ENCODE measurements at places on chromosomes 2 and 18. TPM values are rescaled to one million over a fixed set of nuclear protein-coding genes. Genes with fewer than 3 reads are reported as not detected.
A peak's percentile ranks its signal among the peaks of the same experiment; 100 is the strongest.

- peak; percentile 94 for DNase-seq
Measured at GRCh38 chr2:74502720-74503505, 3.5 kb upstream of the LBX2 start.

GRCh38 chr2:101883860-101884259 lies 107.9 kb upstream of the IL1R2 start:
- no peak for DNase-seq

DNA sequence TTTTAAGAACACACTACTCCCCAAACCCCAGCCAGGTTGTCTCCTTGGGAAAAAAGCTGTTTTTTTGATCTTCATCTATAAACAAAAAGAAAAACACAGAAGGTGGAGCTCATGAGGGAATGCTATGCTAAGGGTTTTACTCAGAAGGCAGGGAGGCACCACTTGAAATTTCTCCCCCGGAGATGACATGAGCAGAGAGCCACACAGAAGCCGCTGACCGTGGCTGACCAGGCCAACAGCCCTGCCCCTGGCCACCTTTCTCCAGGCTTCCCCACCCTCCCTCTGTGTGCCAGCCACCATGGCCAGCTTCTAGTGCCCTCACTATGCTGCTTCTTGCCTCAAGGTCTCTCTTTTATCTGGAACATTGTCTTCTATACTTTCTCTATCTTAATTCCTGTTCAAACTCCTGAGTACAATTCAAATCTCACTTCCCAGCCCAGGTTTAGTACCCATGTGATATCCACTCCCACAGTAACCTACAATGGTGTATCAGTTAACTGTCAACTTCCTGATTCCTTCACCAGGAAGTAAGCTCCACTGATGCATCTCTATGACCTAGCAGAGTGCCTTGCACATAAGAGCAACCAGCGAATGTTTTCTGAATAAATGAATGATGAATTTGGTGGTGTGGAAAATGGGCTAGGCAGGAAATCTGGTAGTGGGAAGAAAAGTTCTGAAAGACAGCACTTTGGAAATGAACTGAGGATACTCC lies 15.3 kb downstream of the LAPTM4A start:
- no peak for DNase-seq

GRCh38 chr2:4556135-4556896 lies 852.9 kb downstream of the DCDC2C start:
- DNase-seq: no peak

DNA sequence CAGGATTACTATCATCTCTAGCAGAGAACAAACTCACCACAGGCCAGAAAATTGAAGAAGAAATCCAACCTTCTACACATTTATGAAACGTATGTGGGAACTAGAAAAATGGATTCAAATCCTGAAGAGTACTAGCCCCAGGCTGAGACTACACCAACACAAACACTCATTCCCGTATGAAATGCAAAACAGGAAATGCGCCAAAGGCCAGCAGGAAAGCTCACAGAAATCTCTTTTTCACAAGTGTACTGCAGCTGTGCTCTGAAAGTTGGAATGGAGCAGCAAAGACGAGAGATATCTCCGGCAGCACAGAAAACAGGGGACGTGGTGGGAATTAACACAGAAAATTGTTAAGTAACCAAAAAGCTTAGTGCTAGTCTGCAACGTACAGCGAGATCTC lies 913.5 kb downstream of the TDRD15 start:
- DNase-seq: peak; percentile 63

Gene SNTG2
- total RNA-seq: not detected

- DNase-seq: peak; percentile 57
Measured at GRCh38 chr2:10839813-10840212, 27.2 kb upstream of the PDIA6 start.

- no peak for DNase-seq
Measured at GRCh38 chr2:57490741-57491140, 555.9 kb upstream of the VRK2 start.

Gene SELENOI
- 6.2 TPM for total RNA-seq
